Astrocyte of the cerebellum (primary cell): ENCODE measurements at places on chromosomes 13 and 19.

DNA sequence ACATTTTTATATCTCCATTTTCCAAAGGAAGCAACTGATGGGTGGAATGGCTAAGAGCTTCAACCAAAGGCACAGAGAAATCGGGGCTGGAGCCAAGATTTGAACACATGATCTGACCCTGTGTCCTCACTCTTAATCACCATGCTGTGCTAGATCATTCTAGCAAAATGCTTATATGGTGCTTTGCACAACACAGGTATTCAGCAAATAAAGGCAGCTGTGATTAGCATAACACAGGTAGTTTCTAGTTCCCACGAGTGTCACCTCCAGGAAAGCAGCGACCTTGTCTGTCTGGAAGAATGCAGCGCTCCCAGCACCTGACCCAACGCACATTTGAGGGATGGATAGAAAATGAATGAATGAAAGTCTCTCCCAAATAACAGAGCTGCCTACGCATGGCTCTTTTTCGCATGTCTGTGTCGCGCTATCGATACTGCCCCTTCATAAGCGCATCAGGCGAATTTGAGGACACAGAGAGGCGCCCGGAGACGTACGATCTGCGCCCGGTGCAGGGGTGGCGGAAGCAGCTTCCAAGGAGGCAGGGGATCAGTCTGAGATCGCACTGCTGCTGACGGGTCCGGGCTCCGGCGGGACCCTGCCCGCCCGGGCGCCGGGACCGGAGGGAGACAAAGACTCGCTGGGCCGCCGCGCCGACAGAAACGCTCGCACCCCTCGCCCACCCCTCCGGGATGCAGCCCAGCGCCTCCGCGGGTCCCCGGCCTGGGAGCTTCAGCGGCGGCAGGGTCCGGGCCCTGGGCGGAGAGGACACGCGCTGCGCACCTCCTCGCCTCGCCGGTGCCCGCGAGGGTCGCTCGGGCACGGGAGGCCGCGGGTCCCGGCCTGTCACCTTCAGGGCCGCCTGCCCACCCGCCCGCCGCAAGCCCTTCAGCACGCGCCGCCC lies 609 bp downstream of the EPS15L1 start:
- no peak for DNase-seq

- peak; percentile 81 for DNase-seq
Measured at GRCh38 chr13:86282442-86282841, 483.2 kb upstream of the SLITRK6 start.

DNA sequence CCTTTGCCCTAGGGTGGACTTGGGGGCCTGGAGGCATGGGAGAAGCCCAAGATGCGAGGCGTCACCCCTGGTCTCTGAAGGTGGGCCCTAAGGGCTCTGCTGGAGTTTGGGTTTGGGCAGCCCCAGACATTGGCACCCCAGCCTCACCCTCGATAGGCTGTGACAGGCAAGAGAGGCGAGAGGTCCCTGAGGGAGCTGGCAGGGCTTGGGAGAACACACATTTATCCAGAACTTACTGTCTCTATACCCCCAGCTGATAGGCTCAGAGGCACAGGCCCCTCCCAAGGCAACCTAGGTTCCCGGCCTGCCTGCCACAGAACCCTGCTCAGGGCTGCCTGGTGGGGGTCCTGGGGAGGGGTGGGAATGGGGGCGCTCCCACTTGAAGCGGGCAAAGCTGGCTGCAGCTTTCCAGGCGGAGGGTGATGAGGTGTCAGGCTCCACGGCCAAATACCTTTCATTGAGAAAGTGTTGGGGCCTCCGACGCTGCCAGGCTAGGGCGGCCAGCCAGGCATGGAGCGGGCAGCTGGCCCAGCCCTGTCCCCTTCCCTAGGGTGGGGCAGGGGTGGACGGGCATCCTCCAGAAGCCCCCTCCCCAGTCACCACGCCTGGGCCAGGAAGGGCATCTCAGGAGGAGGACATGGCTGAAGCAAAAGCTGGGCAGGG lies 9.7 kb downstream of the CILP2 start:
- no peak for DNase-seq

- DNase-seq = peak; percentile 72
Measured at GRCh38 chr19:38667661-38668171, 20.3 kb downstream of the ACTN4 start.
